ENCODE measurements at places on chromosomes 6 and 20. TPM values are rescaled to one million over a fixed set of nuclear protein-coding genes. Genes with fewer than 3 reads are reported as not detected.

The HLA-DOA gene
- total RNA-seq, result not detected

DNA sequence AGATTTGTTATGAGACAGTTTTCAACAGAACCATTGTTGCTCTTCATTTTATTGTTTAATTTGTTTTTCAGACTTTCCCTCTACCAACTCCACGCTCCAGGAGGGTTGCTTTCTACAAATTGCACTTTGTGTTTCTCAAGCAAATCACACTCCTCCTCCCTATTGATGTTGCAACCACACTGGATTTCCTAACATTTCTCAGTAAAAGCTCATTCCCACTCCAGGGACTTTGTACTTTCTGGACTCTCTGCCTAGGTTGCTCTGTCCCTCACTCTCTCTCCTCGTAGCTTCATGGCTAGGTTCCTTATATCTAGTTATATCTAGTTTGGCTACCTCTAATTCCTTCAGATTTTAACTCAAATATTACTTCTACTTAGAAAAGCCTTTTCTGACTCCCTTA lies 20.3 kb downstream of the PGK2 start:
- H3K4me1 ChIP-seq, result no peaks in the 10 kb centered on the region
- H3K4me3 ChIP-seq, result no peak overlapping the region
- no peak for DNase-seq
- no peaks in the 10 kb centered on the region for H3K36me3 ChIP-seq

The IL20RA gene
- not detected for total RNA-seq

GRCh38 chr6:3915076-3915791 lies 66.1 kb downstream of the FAM50B start:
- H3K27me3 ChIP-seq, result no peaks in the 10 kb centered on the region
- H3K27ac ChIP-seq, result no peak overlapping the region
- H3K36me3 ChIP-seq, result no peaks in the 10 kb centered on the region
- no peak for DNase-seq

DNA sequence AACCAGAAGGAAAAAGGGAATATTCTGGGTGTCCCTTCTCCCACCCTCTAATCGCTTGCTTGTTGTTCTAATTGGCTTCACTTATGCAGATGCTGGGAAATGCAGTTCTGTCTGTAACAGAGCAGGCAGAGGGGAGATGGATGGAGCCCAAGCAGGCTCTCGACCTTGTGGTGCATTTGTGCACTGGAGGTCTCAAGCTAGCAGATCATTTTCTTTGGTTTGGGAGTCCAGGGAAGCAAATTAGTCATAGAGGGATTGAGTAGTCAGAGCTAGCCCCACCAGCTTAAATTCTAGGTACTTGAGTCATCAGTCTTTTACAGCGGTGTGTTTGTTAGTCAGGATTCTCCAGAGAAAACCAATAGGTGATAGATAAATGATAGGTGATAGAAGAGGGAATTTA lies 234.7 kb upstream of the ECI2 start:
- DNase-seq, result peak; percentile 98
- no peaks in the 10 kb centered on the region for H3K27me3 ChIP-seq

The ECT2L gene
- not detected for total RNA-seq

DNA sequence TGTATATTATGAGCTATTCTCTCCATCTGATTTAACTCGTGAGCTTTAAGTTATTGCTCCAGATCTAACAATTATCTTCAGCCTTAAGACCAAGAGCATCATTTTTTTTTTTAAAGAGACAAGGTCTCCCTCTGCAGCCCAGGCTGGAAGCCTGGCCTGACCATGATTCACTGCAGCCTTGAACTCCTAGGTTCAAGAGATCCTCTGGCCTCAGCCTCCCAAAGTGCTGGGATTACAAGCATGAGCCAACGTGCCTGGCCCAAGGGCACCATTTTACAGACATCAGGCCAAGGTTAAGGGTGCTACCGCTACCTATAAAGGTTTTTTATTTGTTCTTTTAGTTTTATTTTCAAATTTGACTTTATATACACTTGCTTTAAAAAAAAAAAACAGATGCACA lies 2.3 kb downstream of the SUPT3H start:
- no peak overlapping the region for H3K4me3 ChIP-seq
- no peaks in the 10 kb centered on the region for H3K4me1 ChIP-seq
- H3K36me3 ChIP-seq, result no peaks in the 10 kb centered on the region
- DNase-seq, result no peak

The SLC24A3 gene
- total RNA-seq, result not detected

The PNPLA1 gene
- total RNA-seq, result not detected

DNA sequence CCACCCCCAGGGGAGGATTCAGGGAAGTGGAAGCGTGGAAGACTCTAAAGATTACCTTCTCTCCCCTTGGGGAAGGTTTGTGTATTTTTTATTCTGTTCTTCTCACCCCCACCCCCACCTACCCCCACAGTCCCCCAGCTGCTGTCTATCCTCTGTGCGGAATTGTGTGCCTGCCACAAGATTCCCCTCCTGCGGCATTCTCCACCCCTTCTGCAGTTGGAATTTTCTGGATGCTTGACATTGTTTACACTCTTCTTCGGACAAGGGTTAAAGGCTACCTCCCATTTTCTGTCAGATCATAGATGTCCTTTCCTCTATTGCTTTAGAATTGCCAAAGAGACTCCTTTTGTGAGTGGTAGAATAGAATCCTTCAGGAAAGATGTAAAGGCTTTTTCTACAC lies 60.4 kb upstream of the EDN3 start:
- no peaks in the 10 kb centered on the region for H3K27me3 ChIP-seq
- no peaks in the 10 kb centered on the region for H3K4me1 ChIP-seq
- H3K27ac ChIP-seq, result no peak overlapping the region
- DNase-seq, result no peak
- no peak overlapping the region for H3K4me3 ChIP-seq

The PPIL6 gene
- total RNA-seq, result 0.18 TPM

DNA sequence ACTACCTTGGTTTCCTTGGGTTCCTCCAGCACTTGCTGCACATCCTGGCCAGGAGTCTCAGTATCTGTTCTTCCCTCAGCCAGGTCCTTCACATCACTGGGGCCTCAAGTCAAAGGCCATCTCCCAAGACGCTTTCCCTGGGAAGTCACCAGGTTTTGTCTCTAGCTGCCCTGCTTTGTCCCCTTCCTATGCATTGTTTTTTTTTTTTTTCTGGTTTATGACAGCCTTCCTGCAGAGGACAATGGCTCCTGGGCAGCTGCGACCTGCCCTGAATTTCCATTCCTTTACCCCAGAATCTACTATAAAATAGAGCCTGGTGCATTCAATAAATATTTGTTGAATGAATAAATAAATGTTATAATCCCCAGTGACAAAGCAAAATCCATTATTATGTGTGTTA lies 687.3 kb downstream of the QKI start:
- no peaks in the 10 kb centered on the region for H3K27me3 ChIP-seq
- H3K36me3 ChIP-seq, result no peaks in the 10 kb centered on the region
- no peak overlapping the region for H3K4me3 ChIP-seq
- H3K27ac ChIP-seq, result no peak overlapping the region

The HLA-DQB2 gene
- total RNA-seq, result not detected

DNA sequence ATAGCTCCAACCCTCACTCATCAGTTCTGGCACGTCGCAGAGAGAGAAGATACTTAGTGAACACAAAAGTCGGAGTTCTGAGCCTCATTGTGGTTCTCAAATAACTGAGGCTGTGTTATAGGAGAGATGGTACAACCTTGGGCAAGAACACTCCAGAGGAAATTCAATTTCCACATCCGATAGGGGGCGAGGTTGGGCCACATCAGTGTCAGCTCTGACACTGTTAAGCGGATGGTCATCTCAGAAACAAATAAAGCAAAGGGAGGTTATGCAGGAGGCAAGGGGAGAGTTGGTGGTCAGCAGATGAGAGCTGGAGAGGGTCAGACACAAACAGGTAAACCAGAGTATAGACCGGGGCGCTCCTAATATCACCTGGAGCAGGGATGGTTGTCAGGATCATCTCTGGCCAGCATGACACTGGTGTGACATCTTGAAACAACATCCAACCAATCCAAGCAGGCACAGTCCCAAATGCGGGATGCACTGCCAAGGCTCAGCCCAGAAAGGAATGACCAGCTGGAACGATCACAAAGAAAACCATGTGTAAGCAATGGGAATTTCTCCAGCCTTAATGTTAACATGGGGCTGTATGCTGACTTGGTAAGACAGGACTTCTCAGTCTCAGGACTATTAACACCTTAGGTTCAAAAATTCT lies 331.8 kb downstream of the HACE1 start:
- H3K4me3 ChIP-seq, result no peak overlapping the region
- H3K27me3 ChIP-seq, result peaks cover 8% of the 10 kb centered on the region
- H3K27ac ChIP-seq, result no peak overlapping the region
- no peaks in the 10 kb centered on the region for H3K4me1 ChIP-seq

DNA sequence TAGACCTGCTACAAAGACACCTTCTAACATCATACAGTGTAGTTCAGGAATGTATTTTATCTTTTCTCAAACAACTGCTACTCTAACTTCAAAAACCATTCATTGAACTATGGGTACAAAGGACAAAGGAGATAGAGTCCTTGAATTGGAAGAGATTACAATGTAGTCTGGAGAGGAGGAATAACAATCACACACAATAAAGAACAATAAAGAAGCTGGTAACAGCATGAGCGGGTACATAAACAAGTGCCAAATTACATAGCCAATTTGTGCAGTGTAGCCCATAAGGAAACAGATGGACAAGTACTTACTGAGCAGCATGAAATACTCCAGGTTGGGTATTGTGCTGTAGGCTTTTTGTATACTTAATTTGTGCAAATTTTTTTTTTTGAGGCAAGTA lies 44.3 kb downstream of the OSTM1 start:
- H3K27me3 ChIP-seq, result no peaks in the 10 kb centered on the region
- H3K4me3 ChIP-seq, result no peak overlapping the region
- DNase-seq, result no peak
- H3K36me3 ChIP-seq, result 0 out of 2 replicates have a peak, but pooled peaks cover 3% of the 10 kb centered on the region
- H3K4me1 ChIP-seq, result no peaks in the 10 kb centered on the region
- no peak overlapping the region for H3K27ac ChIP-seq

DNA sequence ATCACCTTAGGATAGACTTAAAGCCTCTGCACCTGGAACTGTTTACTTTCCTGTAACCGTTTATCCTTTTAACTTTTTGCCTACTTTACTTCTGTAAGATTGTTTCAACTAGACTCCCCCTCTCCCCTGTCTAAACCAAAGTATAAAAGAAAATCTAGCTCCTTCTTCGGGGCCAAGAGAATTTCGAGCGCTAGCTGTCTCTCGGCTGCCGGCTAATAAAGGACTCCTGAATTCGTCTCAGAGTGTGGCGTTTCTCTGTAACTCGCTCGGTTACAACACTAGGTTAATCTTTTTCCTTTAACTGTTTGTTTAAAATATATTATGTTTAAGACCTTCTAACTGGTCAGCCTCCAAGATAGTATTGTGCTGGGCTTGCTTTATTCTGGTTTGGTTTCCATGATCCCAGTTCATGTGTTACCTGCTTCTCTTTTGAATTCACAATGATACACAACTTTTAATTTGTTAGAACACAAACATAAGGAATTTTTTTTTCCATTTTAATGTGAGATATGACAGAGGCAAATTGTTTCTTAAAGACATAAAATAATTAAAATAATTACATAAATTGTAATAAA lies 8.7 kb upstream of the NQO2 start:
- peak overlapping the region; percentile 72 for H3K4me3 ChIP-seq
- no peak for DNase-seq
- no peaks in the 10 kb centered on the region for H3K36me3 ChIP-seq
- H3K27ac ChIP-seq, result peak overlapping the region; percentile 98
- H3K4me1 ChIP-seq, result peaks cover 12% of the 10 kb centered on the region

The ZBTB12 gene
- total RNA-seq, result 2.5 TPM

GRCh38 chr20:17622086-17622850 lies 52.4 kb downstream of the DSTN start:
- H3K27me3 ChIP-seq, result no peaks in the 10 kb centered on the region
- no peak for DNase-seq
- H3K4me1 ChIP-seq, result no peaks in the 10 kb centered on the region
- H3K4me3 ChIP-seq, result no peak overlapping the region

DNA sequence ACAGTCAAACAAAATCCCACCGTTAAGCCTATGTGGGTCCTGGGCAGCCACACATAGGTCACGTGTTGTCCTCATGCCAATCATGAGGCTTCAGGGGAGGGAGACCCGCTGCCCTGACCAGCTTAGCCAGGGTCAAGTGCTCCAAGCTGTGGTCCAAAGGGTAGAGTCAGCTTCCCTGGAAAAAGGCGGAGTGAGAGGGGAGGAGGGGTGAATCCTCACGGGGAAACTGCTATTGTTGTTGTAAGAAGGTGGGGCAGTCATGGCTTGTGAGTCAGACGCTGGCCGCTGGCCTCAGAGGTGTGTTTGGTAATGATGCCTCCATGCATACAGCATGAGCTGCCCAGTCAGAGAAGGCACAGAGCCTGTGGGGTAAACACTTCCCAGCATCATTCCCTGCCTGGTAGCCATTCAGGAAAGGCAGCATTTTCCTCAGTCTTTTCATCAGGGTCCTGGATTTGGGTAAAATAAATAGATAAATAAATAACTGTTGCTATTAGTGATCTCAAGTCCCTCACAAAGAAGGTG lies 8.7 kb downstream of the CST3 start:
- H3K4me3 ChIP-seq, result no peak overlapping the region
- no peaks in the 10 kb centered on the region for H3K27me3 ChIP-seq
- peaks cover 1% of the 10 kb centered on the region for H3K4me1 ChIP-seq
- peak; percentile 69 for DNase-seq

GRCh38 chr20:51705400-51705799 lies 62.8 kb downstream of the ATP9A start:
- no peak overlapping the region for H3K27ac ChIP-seq
- no peaks in the 10 kb centered on the region for H3K27me3 ChIP-seq
- H3K4me3 ChIP-seq, result no peak overlapping the region
- DNase-seq, result no peak

GRCh38 chr6:85676086-85676729 lies 33.5 kb upstream of the SYNCRIP start:
- peaks cover 11% of the 10 kb centered on the region for H3K36me3 ChIP-seq
- H3K27me3 ChIP-seq, result no peaks in the 10 kb centered on the region
- peaks cover 3% of the 10 kb centered on the region for H3K4me1 ChIP-seq
- DNase-seq, result no peak
- H3K27ac ChIP-seq, result no peak overlapping the region

The GFOD1 gene
- total RNA-seq, result 3.6 TPM

The VGLL2 gene
- total RNA-seq, result not detected

GRCh38 chr6:53929041-53929820 lies 134.4 kb downstream of the LRRC1 start:
- H3K4me1 ChIP-seq, result peaks cover 5% of the 10 kb centered on the region
- DNase-seq, result peak; percentile 25
- H3K27ac ChIP-seq, result no peak overlapping the region
- no peaks in the 10 kb centered on the region for H3K27me3 ChIP-seq
- H3K36me3 ChIP-seq, result 0 out of 2 replicates have a peak, but pooled peaks cover 1% of the 10 kb centered on the region

The GJA10 gene
- total RNA-seq, result not detected
